ENCODE measurements at places on chromosomes 13 and 19.

GRCh38 chr13:25848812-25849745, 202.7 kb downstream of the SHISA2 start:
- DNase-seq, result no peak

DNA sequence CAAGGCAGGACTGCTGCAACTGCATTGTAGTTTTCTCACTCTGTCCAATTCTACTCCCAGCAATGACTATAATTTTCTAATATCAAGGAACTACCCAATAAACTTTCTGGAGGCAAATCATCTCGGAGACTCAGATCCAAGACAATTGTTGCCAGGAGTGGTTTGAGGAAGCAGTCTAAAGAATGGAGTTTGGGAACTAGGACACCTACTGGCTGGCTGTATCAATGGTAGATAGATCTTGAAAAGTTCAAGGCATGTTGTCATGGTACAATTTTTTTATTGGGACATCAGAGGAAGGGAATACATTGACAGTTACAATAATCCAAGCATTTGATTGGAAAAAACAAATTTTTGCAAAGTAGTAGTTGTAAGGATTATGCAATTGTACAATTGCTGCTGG, 648.3 kb upstream of the SLITRK6 start:
- DNase-seq, result no peak

GRCh38 chr13:113794086-113794485, 35.1 kb downstream of the TMEM255B start:
- no peak for DNase-seq

- DNase-seq, result no peak
Observed at GRCh38 chr19:18776736-18777135, 14.4 kb downstream of the COMP start.
